Bone marrow (tissue), 2 donors: ENCODE measurements at places on chromosomes 2 and 18.

DNA sequence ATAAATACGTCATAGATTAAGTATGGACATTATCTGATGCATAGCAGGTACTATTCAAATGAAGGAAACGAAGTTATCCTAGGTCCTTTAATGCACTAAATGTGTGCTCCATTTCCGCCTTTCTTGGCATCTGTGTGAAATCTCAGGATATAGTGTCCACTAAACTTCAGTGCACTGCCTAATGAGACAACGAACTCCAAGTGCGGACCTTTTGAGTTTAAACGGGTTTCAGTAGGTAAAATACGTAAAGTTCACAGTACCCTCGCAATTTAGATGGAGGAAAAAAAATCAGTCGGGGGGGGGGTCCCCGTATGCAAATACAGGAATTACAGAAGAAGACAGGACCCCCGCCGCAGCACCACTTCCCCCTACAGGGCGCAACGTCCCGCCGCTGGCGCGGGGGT, 729 bp upstream of the REL start:
- no peak for DNase-seq

DNA sequence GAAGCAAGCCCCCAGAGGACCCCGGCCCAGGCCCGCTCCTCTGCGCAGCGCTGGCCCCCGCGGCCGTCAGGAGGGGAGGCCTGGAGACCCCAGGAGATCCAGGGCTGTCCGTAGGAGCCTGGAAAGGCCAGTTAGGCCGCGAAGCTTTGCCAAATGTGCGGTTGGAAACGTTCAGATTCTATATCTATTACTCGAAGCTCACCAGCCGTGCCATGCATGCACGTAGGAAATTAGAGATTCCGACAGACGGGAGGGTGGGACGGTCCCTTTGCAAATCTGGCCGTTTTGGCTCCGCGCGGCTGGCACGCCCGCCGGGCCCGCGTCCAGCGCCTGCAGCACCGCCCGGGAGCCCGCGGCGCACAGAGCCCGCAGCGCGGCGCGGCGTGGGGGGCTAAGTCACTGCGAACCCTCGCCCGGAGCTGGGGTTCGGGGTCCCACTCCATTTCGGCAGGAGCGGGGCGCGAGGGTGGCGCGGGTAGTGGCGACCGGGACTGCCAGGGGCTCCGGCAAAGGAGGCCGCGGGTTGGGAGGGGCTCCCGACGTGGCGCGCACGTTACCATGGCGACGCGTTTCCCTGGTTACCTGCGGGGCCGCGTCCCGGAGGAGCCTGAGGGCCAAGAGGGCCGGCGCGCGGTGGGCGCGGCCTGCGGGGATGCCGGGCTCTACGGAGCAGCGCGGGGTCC, 488.6 kb upstream of the SMIM21 start:
- DNase-seq = no peak

GRCh38 chr2:63124218-63124617, 73.6 kb downstream of the OTX1 start:
- no peak for DNase-seq

- no peak for DNase-seq
These were observed 57.4 kb downstream of the ATIC start for GRCh38 chr2:215369181-215369760.

DNA sequence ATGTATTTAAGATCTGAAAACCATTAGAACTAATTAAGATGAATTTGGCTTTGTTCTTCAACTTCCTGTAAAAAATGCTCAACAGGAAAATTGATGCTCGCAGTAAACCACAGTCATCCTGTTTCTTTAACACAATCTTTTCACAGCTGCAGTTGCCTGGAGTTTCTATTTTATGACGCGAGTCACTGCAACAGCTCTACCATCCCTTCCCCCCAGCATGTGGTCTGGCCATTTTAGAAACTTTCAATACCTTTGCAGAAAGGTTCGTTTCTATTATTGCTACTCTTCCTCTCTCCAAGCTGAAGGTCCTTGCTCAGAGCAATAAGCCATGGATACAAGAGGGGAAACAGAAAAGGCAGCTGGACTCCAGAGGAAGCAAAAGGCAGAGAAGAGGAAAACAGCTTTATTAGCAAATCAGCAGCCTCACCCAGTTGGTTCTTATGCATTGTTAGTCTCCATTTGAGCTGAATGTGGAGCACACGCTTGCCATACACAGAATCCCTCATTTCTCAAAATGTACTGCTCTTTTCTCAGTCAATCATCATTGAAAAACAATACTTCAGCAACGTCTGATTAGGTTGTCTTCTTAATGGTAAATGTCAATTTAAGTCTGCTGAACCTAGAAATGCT, 3.9 kb downstream of the WIPF1 start:
- peak; percentile 92 for DNase-seq

DNA sequence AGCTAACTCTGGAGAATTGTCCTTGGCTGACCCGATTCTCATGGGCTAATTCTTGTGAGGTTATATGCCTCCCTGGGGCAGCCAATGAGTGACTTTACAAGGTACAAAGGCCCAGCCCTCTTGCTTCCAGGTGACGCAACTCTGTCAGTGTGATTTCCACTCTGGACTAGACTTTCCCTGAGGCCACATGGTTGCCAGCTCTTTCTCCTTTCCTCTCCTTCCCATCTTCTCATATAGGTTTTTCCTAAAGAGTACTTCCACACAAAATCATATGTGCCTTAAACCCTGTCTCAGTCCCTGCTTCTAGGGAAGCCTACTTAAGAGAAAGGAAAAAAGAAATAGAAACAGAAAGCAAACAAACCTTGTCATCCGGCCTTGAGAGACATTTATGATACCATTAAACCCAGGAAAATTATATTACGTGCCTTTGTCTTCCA, 226.2 kb upstream of the ZSWIM2 start:
- DNase-seq = no peak

DNA sequence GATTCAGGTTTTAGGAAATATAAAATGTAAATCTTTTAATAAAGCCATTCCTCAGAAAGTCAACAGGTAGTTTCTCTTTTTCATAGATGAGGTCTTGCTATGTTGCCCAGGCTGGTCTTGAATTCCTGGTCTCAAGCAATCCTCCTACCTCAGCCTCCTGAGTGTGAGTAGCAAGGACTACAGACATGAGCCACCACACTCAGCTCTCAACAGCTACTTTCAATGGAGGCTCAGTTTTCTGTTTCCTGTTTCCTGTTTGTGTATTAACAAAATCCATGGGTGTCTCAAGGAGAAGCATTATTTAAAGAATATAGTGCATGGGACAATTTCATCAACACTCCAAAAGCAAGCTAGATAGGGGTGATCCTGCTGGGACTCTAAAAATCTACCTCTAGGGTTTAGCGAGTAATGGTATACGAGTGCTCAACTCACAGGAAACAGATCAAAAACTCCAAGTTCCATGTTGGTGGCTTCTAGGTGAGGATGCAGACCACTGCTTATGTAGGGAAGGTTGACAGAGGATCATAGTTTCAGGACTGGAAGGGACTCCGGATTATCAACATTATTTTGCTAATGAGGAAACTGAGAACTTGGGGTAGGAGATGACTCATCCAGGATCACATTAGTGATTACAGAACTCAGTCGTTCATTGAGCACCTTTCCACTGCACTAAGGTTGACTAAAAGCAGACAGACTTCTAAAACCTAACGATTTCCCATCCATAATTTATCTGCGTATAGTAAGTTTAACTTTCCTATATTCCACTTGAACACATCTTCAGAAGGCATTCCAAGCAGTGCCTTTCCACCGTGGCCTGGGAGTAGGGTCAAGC, 61.7 kb upstream of the WIPF1 start:
- no peak for DNase-seq

GRCh38 chr2:201152517-201152916, 30.4 kb upstream of the CASP10 start:
- DNase-seq = no peak

DNA sequence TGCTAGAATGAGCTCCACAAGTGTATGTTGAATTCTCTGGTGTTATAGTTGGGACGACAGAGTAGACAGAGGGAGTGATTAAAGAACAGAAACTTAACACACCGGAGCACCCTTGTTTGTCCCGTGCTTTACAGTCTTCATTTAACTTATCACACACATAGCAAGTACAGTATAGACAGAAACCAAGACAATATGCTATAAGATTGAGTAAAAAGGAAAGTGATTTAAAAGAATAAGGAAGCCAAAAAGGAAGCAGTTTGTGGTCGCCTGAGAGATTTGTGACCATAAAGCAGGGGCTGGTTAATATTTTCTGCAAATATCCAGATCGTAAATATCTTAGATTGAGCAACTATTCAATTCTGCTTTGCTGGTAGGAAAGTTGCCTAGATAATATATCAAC, 1128.4 kb downstream of the TSN start:
- DNase-seq = no peak
